MV-4-11 (cell line): ENCODE measurements at places on chromosomes 1 and 21.

DNA sequence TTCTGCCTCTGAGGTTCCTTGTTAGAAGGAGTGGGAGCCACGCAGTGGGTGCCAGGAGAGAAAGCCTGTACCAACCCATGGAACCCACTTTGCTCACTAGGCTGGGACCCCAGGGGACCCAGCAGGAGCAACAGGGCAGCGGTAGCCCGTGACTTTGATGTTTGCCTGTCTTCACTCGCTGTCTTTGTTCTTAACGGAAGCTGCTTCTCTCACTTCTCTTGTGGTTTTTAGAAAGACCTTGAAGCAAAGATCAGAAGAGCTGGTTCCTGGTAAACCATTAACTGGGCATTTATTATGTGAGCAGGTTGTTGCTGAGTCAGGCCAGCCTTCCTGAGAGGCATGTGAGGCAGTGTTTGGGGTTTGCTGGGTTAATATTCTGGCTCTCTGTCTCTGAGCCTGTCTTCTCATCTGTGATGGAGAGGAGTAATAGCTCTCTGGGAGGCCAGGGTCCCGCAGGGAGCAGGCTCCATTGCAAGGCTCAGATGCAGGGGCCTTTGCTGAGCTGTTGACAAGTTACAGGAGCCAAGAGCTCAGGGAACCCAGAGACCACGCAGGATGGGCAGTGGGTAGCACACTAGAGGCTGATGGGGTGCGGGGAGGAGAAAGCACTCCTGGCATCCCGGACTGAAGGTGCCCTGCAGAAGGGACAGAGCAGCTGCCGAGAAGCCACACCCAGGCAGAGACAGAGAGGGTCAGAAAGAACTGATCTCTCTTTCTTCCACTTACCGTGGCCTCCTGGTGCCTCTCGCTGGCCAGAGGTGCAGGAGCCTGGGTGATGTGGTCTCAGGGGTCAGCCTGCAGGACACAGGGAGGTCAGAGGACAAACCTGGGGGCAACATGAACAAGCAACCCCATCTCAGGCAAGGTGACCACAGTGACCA is 367.5 kb upstream of the C1orf174 start:
- DNase-seq = peak; percentile 43

DNA sequence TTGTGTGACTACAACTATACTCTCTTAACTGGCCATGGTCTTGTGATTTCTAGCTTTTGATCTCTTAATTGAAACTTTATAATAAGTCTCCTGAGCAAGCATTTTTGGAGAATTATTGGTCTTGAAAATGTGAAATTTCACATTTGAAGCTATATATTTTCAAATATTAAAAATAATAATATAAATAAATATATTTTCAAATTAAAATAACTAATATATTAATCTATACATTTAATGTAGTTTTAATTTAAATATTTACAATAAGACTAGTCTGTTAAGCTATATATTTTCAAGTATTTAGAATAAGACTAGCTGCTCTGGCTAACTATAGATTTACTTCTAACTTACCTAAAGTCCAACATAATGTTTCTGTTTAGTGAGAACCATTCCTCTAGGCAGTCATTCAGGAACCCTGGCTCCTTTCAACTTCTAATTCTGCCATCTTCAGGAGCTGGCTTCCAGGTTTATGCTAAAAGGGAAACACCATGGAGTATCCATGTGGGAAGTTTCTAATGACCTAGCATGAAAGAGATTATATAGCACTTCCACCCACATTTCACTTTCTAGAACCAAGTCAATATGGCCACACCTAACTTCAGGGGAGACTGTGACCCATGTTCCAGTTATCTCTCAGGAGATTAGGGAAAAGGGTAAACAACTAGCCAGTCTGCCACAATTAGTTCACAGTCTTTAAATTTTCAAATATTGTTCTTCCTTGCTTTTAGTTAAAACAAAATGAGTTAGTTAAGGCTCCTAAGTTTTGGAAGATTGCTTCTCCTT is 31.9 kb upstream of the TSHB start:
- no peak for DNase-seq

- DNase-seq = no peak
Observed at GRCh38 chr1:10530281-10530740, 55.6 kb downstream of the PEX14 start.

- DNase-seq = no peak
Observed at GRCh38 chr21:41620982-41621381, 113.0 kb upstream of the TMPRSS2 start.

GRCh38 chr1:238476841-238477240 is 586.1 kb upstream of the ZP4 start:
- DNase-seq = peak; percentile 93

- DNase-seq = no peak
Observed at GRCh38 chr1:93172778-93173177, 7.4 kb downstream of the TMED5 start.

DNA sequence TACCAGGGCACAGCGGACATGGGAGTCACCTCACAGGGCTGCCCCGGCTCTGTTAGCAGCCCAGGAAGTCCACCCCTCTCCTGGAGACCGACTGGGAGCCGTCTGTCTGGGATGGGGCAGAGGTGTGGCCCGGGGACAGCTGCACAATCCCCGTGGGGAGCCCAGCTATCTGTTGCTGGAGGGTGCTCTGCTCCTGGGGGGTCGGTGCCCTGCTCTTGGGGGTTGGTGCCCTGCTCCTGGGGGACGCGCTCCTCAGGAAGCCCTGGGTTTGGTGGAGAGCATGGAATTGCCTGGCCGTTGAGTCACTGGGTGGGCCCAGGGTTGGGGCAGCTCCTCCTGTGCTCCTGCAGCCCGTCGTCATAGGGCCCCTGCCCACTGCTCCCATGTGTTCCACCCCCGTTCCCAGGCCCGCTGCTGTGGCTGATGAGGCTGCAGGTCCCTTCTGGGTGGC is 39.3 kb downstream of the AGPAT3 start:
- no peak for DNase-seq

- no peak for DNase-seq
Observed at GRCh38 chr1:210536254-210536961, 207.7 kb downstream of the HHAT start.
